Neuronal stem cell (in vitro differentiated cells): ENCODE measurements at places on chromosomes 13 and 19.

- DNase-seq = no peak
Measured at GRCh38 chr13:59458908-59459579, 704.7 kb downstream of the DIAPH3 start.

- DNase-seq = no peak
Measured at GRCh38 chr13:30135351-30135750, 172.0 kb downstream of the KATNAL1 start.

DNA sequence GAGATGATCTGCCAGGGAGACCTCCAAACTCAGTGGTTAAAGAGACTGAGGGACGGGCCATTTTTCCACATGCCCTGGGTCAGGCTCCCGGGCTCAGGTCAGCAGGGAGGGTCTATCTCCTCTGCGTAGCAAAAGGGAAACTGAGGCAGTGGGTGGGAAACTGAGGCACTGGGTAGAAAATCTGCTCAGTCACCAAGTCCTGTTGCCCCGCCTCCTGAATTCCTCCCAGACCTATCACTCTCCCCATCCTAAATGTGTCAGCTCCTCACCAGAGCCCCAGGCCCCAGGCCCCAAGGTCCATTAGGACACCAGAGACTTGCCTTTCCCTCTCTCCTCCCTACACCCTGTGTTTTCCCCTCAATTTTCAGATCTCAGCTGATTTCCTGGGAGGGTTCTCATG lies 2.4 kb downstream of the CD320 start:
- no peak for DNase-seq

GRCh38 chr19:7869910-7870511 lies 4.2 kb downstream of the PRR36 start:
- peak; percentile 81 for DNase-seq

GRCh38 chr13:75760131-75761021 lies 124.2 kb downstream of the LMO7 start:
- DNase-seq = no peak

DNA sequence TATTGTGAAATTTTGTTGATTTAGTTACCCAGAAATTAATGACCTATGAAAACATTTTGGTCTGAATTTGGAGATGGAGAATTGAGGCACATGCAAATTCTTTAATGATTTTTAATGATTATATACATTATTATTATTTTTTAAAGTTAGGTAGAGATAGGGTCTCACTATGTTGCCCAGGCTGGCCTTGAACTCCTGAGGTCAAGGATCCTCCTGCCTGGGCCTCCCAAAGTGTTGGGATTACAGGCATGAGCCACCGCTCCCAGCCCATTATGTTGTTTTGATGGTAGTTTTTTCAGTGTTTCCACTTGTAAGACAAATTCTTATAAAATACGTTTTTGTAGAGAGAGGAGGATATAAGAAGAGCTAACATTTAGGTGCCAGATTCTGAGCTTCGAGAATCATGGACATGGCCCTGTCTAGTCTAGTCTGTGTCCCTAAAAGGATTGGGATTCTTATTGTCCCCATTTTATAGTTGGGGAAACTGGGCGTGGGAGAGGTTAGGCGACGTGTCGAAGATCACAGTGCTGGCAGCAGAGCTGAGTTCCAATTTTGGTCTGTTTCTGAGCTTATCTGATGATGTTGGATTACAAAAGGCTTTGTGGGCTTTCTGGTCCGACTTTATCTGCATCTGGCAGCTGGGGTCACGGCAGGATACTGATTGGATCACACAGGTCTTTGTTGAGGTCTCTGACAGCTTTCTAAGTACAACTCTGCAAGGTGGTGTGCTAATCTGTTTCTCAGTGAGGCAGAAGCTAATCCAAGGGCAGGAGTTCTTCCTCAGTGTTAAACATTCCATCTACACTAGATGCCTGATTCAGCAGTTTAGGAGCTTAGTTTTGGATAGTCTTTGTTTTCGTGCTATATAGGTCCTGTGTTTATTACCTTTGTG lies 7.5 kb upstream of the WDR88 start:
- DNase-seq = no peak

GRCh38 chr13:66530686-66531085 lies 699.5 kb downstream of the PCDH9 start:
- no peak for DNase-seq

DNA sequence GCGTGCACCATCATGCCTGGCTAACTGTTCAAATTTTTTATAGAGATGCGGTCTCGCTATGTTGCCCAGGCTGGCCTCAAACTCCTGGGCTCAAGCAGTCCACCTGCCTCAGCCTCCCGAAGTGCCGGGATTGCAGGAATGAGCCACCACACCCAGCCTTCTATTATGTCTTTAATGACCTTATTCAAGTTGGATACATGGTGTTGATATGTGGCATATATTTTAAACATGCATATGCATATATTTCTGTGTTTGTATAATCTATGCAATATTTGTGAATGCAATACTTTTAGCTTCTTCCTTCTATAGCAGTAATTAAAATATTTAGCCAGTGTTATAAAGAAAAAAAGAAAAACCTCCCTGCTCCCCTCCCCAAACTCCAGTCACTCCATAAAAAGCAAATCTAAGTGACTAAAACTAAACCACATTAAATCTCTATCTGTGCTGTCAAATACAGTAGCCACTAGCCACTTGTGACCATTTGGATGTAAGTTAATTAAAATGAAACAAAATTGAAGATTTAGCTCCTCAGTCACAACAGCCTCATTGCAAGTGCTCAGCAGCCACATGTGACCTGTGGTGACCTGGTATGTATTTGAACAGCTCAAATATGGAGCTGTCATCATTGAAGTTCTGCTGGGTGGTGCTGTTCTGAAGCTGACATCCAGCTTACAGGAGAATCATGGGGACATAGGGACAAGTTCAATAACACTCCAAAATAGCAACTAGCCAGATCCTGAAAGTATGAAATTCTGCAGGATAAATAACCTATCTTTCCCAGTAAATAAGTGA lies 27.4 kb downstream of the FCGBP start:
- DNase-seq = no peak

- no peak for DNase-seq
Measured at GRCh38 chr13:23883255-23883654, 5.9 kb downstream of the MIPEP start.

- DNase-seq = peak; percentile 56
Measured at GRCh38 chr19:17496337-17496997, 15.0 kb upstream of the PGLS start.

DNA sequence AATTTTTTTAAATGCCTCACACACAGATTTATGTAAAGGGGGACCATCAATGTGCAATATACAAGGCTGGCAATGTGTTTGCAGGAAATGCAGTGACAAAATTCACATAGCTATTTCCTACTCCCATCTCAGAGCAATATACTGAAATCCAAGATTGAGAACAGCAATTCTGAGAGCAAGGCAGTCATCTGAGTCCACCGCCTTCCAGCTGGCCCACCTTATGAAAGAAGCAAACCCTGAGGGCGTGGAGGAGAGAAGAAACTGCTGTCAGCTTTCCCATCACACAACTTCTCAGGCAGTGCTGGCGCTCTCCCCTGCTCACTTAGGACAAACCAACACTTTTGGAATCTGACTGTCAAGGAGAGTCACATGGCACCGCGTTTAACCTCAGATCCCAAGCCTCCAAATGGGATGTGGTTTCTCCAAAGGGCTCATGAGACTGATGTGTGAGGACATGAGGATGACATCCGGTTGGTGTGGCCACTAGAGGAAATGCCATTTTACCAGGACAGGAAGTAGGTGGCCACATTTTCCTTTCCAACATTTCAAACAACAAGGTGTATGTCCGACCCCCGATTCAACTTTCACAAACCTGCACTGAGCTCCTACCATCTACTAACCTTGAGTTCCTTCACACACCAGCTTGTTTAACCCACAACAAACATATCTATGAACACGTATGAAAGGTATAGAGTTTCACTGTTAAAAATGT lies 3.7 kb upstream of the DOCK9 start:
- DNase-seq = no peak

- DNase-seq = no peak
Measured at GRCh38 chr13:103815619-103816018, 749.4 kb upstream of the SLC10A2 start.

- DNase-seq = no peak
Measured at GRCh38 chr19:29622166-29623070, 16.3 kb downstream of the POP4 start.

GRCh38 chr13:21670006-21670882 lies 629 bp upstream of the FGF9 start:
- peak; percentile 72 for DNase-seq

GRCh38 chr13:72696579-72696978 lies 30.9 kb downstream of the MZT1 start:
- DNase-seq = no peak

DNA sequence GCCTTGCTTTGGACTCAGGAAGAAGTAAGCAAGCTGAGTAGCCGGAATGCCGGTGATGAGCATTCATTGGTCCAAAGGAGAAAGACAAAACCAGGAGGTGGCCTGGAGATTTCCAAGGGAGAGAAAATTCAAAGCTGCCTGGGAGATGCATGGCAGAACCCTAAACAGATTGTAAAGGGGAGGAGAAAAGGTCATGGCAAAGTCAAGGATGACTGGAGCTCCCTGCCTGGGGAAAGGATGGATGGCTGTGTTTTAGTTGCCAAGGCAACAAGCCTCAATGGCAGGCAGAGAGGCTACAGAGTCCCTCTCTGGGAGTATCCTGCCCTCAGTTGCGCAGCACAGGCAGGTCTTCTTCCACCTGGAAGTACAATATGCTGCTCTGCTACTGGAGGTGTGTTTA lies 134.0 kb downstream of the ENOX1 start:
- no peak for DNase-seq

DNA sequence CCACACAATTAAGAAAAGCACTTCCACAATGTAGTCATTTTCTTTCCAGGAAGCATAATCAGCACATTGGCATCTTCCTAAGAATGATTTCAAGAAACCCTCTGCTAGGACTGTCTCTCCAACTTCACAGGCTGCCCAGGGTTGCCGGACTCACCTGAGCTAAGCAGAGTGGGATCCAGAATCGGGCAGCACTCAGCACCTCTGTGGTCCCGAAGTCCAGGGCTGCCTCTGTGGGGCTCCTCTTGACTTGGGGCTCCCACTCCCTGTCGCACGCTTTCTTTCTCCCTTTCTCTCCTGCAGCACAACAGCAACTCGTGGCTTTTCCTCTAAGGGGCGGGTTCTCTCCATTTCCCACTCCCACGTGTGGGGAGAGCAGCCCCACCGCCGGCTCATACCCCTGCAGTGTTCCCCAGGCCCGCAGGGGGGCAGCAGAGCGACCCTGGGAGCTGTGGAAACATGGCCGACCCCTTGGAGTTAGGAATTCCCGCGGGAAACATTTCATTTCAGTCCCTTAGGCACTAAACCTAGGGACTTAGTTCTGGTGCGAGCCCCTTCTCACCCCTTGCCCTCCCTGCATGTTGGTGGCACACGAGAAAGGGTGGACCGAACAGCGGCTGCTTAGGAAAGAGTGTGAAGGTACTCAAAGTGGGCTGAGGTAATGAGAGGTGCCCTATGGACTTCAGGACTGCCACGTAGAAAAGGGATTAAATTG lies at the start of gene TMEM272:
TSS of gene TMEM272 (minus strand) at position 316 of the 712 bp plus-strand sequence. CDS start 6,647 bp downstream, outside the sequence.
- peak; percentile 37 for DNase-seq

DNA sequence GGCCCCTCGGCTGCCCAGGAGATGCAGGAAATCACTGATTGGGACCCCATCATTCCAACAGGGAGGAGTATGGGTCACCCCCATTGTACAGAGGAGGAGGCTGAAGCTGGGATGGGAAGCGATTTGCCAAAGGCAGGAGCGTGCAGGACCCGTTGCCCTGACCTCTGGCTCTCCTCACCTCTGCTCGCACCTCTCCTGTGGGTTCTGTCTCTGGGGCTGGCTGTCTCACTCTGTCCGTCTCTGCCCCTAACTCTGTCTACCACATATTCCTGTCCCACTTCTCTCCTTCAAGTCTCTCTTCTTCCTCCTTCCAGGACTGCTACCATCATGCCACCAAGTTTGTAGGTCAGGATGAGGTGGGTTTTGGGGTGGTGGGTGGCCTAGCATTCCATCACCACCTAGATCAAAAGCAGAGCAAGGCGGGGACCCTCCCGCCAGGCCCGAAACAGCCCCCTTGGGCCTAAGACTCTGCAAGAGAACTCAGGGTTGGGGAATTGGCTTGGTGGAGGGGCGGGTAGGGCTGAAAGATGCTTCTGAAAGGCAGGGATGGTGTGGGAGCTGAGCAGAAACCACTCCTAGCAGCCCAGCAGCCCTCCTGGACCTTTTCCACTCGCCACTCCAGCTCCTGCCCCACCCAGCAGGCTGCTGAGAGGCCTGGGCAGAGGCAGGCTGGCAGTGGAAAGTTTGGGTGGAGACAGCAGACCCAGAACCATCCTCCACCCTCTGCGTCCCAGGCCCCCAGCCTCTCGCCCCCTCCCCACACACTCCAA lies 1.0 kb upstream of the LGALS7 start:
- no peak for DNase-seq

DNA sequence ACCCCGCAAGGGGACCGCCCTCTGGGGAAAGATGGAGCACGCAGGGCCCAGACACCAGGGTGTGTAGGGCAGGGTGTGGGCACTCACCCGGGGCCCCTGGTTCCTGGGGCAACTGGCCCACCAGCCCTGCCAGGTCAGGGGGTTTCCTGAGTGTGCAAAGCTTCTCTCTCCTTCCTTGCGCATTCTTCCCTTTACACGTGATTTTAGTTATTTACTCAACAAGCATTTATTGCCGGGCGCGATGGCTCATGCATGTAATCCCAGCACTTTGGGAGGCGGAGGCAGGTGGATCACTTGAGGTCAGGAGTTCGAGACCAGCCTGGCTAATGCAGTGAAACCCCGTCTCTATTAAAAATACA lies 20.4 kb downstream of the PRR36 start:
- DNase-seq = no peak

- peak; percentile 14 for DNase-seq
Measured at GRCh38 chr13:102033857-102034331, 368.0 kb downstream of the FGF14 start.

DNA sequence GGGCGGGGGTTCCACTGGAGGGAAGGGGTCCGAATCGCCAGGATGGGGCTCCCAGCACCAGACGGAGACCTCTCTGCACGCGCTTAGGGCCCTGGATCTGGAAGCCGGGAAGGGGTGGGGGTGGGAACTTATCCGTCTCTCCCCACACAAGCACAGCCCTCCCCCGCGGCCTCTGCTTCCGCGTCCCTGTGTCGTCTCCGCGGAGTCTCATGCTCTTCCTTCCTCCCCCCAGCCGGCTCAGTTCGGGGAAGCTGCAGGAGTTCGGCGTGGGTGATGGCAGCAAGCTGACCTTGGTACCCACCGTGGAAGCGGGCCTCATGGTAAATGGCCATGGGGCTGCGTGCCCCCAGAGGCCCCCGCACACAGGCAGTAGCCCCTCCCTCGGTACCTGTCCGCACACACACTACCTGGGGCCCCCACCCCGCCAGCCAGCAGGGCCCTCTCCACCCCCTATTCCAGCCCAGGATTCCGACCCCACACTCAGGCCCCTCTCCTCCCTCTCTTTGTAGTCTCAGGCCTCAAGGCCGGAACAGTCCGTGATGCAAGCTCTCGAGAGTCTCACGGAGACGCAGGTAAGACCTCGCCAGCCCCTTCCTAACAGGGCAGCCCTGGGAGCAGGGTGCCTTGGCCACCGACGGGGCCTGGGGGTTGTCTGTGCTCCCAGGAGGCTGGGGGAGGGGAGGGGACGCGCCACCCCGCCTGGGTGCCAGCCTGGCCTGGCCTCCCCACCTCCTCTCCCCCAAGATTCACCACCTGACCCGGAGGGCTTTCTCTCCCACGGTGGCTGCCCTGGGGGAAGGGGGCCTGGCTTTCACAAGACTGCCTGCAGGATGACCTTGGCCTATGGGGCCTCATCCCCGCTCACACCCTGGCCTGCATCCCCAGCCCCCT lies 3.2 kb downstream of the MIDN start:
- DNase-seq = no peak
